NCI-H1930 (cell line): ENCODE measurements at places on chromosomes 7 and 10.

DNA sequence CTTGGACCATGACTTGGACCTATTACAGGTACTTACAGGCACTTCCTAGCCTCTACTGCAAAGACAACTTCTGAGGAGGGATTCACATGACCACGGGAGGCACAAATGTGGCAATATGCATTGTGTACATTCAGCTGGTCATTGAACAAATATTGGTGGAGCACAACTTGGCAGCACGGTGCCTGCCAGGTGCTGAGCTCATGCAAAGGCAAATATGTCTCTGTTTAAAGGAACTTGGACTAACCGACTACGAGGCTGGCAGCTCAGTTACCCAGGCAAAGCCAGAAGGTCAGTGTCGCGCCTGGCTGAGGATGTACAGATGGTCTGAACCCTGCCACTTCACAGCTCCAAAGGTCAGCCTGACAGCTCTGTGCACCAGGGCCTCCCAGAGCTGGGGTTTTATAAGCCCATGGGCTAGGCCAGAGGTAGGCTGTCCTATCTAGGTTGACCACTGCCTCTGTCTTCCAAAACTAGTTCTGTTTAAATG lies 6.1 kb downstream of the DENND11 start:
- DNase-seq = no peak

DNA sequence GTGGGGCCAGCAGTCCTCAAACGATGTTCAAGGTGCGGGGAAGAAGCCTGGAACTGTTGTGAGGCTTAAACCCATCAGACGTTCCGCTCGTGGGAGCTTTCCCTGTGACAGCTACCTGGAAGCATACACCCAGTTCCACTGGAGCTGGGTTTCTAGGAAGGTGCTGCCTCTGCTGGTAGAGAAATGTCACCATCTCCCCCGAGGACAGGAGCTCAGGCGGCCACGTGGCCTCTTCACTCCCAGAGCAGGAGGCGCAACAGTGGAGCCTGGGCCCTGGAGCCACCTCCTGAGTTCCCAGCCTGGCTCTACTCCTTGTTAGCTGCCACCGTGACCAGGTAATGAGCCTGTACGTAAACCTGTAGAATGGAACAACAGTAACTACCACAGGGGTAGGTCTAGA lies 156.1 kb downstream of the ADARB2 start:
- DNase-seq = no peak

DNA sequence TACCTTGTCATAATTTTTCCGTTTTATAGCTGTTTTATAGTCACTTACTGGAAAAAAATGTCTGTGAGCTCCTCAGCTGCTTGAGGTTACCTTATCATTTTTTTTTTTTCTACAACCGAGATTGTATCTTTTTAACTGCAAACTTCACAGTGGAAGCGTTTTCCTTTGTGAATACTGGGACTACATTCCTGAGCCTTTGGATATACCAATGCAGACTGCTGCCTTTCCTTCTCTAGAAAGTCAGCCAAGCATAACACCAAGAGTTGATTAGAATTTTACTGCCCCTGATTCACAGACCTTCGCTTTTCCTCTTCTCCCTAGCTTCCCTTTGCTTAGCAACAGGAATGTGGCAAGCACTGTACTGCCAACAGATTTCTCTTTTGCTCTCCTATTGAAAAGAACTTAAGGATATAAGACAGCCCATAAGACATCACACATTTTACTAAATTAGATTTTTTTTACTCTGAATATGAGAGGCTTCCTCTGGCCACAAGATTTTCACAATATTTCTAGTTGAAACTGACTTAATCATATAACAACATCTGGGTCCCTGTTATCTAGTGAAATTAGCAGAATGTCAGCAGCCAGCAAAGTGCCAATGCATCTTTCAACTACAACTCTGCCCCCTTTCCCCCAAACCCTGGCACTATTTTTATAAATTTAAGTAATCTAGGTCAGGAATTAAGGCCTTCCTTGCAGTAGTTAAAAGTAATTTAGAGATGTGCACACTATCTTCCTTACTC lies 170.6 kb downstream of the PRKG1 start:
- no peak for DNase-seq

DNA sequence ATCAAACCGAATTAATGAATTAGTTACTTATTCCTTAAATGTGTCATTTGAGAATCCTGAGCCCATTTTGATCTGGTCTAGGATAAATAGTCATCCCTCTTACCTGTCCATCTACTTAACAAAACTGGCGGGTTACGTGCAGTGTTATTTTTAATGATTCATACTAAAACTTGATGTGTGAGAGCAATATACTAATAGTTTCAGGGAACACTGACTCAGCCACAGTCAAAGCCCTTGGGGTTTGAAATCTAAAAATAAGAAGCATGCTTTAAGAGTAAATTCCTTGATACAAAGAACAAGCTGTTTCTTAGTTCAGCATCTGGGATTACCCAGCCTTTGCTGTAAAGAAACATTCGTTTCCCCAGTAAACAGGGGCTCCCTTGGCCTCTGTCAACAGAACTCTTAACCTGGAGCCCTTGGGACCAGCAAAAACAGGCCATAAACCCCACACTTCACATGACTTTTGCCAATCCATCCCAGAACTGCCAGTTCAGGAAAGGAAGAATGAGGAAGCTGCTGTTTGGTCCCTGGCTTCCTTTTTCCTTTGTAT lies 370.6 kb upstream of the IGFBP3 start:
- no peak for DNase-seq

DNA sequence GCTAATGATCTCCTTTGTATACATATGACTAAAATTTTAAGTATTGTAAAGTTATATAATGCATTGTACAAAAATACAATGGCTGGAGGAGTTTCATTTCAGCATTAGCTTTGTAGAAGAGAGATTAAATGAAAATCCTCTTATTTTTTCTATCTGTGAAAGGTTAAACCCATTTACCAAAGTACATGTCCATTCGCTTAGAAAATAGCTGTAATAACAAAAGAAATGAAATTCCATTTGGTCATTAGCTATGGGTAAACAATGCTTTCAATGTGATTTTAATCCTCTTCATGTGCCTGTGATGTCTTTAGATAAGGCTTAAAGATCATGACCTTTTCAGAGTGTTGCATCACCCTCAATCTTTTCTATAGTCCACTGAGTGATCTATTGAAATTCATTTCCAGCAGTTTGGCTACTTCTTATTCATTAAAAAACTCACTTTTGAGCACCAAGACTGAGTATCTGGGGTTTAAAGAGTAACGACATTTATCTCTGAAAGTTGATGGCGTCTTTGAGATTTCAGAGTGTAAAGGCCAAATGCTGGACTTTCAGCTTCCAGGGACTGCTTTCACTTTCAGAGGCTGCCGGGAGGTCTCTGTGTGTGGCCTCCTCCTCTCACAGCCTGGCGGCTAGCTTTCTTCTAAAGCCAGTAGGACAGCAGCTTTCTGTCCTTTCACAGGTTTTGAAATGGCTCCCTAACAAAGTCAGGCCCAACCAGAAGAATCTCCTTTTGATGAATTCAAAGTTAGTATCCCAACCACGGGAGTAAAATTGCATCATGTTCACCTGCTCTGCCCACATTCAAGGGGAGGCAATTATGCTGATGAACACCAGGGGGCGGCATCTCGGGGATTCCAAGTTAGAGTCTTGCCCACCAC lies 701.4 kb upstream of the COBL start:
- DNase-seq = no peak

DNA sequence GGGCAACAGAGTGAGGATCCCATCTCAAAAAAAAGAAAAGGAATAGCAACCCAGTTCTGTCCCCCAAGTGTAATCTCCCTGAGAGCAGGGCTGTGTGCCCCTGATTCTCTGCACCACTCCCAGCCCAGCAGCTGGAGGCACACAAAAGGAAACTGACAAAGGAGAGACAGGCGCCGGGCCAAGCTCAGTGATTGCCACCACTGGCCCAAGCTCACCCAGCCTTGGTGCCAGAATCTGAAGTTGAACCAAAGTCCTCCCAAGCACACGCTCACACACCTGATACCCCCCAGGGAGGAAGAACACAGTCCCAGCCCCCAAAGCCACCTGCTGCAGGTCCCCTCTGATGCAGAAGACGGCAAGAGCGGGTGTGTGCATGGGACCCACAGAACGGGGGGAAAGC lies 50.3 kb downstream of the TNRC18 start:
- DNase-seq = no peak

DNA sequence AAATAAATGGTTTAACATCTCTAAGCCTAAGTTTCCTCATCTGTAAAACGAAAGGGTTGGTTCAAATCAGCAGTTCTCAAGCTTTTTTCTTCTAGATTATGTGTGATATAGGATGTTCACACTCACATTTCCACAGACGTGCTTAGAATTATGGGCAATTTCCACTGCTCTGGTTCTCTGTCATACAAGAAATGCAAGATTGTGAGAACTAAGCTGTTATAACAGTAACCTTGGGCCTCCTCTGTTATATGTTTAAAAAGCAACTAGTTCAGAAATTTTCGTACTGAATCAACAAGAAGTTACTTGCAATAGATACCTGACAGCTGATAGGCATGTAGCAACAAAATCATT lies 33.7 kb downstream of the ADD3 start:
- DNase-seq = no peak

DNA sequence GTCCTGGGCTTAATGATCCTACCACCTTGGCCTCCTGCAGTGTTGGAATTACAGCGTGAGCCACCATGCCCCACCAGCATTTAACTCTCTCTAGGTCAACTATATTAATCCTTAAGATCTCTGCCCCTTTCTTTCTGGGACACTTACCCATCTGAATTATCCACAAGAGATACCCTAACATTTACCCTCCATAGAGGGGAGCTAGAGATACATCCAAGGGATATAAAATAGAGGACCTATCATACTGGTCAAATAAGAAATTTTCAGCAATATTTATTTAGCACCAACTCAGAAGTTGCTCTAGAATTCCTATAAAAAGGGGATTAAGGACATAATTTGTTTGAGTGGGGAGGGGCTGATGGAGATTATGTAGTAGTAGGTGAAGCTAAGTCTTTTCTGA lies 96.5 kb downstream of the OTUD1 start:
- DNase-seq = no peak

DNA sequence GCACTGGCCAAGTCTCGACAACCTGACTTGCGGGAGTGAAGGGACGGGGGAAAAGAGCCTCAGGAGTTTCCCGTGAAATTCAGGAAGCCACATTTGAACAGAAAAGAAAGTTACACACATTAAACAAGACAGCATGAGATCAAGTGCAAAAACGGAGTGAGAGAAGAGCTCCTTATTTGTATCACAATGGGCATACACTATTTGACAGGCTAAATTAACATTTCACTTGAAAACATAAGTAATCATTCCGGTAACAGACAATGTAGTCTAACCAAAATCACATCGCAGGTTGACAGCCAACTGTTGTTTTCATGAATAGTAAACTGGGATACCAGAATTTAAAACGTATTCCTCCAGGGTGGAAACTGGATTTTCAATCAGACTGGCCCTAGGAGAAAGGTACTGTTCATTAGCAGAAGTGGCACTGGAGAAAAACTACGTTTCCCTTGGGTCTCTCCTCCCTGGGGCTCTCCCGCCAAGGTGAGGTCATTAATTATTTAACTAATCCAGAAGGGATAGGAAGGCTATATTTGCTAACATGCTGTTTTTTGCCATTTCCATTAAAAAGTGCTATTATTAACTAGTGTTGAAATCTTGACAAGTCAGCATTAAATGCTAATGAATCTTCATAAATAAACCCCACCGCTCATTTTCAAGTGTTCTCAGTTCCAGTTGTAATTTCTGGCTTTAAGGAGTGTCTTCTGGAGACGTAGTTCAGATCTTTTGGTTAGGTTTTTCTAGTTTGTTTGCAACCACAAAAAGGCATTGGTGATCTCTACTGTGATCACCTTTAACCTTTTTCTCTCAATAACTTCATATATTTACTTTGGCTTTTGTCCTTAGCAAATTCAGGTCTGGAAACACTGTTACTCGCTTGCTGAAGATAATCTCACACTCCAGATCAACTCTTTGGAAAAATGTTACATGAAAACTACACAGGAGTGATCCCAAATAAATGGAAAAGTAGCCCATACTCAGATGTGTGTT lies 25.1 kb downstream of the RHEB start:
- no peak for DNase-seq

DNA sequence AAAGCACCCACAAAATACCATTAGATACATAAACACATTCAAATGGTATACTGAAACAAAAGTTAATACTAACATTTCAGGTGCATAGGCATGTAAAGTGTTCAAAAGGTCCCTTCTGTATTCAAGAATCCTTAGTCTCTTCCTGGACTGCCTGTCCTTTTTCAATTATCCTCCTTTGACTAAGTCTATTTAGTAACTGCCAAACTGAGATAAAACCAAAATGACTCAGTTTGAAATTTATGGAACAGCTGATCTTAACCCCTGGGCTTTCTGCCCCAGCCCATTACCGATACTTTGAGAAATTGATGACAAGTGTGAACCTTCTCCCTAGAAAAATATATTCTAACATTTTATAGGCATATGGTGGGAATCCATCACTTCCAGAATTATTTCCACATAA lies 5.4 kb downstream of the EPC1 start:
- no peak for DNase-seq

GRCh38 chr10:3714531-3714930 lies 70.5 kb downstream of the KLF6 start:
- no peak for DNase-seq

- DNase-seq = no peak
Measured at GRCh38 chr7:68888971-68889385, 709.3 kb upstream of the AUTS2 start.

GRCh38 chr7:33939121-33939520 lies 33.8 kb downstream of the BMPER start:
- no peak for DNase-seq
